ENCODE measurements at places on chromosomes 7 and 10.

DNA sequence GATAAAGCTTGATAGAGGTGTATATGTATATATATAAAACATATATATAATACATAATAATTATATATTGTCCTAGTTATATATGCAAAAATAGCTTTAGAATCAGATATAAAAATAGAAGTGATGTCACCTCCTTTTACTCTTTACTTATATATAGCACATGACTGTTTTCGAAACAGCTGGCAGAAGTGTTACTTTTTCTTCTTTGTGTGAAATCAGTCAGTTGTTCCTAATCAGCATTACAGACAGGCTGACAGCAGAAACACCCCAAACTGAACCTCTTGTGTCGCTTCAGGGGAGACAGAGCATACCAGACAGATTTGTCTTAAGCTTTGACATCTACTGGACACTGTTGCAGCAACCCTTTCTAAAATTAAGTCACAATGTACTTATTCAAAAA, 684.9 kb upstream of the CELF2 start:
- no peak for DNase-seq

DNA sequence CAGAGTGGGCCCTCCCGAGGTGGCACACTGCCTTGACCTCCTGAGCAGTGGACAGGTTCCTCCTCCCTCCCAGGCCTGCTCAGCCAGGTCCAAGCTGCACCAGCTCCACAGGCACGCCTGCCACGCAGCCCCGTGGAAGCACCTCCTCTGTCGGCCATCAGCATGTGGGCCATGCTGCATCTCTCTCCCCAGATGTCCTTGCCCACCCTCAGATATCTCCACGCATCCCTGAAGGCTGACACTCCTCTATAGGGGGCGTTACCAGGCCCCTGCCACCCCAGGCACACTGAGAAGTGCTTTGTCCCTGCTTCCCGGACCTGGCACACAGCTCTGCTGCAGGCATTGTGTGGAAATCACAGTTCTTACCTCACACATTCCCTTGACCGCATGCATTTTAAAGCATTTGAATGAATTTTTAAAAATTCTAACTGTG, 598.5 kb downstream of the SDK1 start:
- peak; percentile 66 for DNase-seq

DNA sequence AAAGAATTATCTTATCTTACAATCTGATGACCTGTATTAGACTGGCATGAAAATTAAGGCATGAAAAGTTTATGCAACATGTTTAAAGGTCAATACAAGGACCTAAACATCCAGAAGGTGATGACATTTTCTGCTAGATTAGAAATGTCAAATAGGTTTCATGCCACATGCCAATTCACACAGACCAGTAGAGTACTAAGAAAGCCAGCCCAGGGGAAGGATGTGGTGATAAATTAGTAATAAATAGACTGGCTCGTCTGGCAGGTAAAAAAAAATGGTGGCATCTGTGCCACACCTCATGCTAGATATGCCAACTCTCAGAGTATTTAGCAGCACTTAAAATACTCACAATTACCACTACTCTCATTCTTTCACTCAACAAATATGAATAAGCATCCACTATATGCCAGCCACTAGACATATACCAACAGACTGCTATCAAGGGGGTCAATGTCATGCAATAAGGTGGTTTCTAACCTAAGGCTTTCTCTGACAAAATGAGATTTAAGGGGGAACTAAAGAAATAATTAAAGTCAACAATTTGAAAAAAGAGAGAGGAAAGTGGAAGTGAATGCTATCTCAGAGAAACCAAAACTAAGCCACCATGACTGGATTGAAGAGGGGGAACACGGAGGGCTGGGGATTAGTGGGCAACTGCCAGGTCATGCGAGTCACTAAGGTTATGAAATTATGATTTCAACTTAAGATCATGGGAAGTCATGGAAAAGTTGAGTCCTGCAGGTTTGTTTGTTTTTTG, 83.5 kb downstream of the SGMS1 start:
- DNase-seq: no peak

- DNase-seq: no peak
These were observed 66.5 kb upstream of the TNS3 start for GRCh38 chr7:47648275-47648925.

DNA sequence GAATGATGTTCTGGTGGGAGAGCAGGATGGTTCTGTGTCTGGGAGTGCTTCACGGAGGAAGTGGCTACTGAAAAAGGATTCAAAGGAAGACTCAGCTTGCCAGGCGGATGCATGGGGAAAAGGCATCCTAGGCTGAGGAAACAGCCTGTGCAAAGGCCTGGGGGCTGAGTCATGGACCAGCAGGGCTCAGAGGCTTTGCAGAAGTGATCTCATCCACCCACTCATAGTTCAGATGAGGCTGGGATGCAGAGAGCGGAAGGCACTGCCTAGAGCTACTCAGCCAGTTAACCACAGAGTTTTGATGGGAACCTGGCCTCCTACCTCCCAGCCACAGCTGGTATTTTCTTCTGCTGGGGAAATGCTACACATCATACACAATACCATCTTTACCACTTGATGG, 15.8 kb upstream of the ADAMTS14 start:
- DNase-seq: peak; percentile 45

DNA sequence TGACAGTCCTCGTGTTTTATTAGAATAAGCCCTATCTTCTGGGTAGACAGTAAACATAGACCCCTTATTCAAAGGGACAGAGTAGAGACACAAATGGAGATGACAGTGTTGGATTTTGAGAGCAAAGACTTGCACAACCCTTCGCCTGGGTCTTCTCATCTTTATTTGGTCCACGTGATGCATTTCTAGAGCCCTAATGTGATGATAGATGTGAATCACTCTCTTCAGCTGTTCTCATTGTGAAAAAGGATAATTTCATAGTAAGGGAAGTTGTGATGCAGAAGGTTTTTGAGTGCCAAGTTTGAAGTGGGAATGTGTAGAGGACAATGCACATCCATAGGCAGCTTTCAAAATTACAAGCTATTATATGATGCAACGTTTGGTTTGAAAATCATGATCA, 86.3 kb downstream of the CREB5 start:
- no peak for DNase-seq

DNA sequence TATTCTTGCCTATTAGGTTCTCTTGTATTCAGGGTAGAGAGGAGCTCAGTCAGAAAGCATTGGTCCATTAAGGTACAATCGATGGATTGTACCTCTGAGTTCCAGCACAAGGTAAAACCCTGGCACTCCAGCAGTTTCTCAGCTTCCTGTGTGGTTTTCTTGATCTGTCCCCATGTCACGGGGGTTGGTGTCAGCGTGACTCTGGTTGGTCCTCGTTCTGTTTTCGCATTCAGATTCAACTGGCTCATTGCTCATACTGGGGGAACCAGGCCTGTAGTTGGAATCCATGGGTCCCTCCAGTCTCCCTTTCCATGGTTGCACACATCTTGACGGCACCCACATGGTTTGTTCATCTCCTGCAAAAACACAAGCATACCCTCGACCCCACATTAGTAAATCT, 32.7 kb upstream of the RASGEF1A start:
- no peak for DNase-seq

- no peak for DNase-seq
These were observed 18.5 kb upstream of the MLXIPL start for GRCh38 chr7:73642834-73643233.

GRCh38 chr10:69813632-69814031, 11.9 kb downstream of the COL13A1 start:
- DNase-seq: no peak

GRCh38 chr7:142868188-142868985, 13.5 kb downstream of the EPHB6 start:
- DNase-seq: no peak

GRCh38 chr10:132946311-132946710, 3.9 kb upstream of the CFAP46 start:
- DNase-seq: no peak

GRCh38 chr10:95266674-95267095, 24.1 kb downstream of the PDLIM1 start:
- DNase-seq: peak; percentile 99

GRCh38 chr10:88076027-88076880, 212.8 kb downstream of the PTEN start:
- DNase-seq: no peak

- DNase-seq: no peak
These were observed 1.2 kb downstream of the YWHAG start for GRCh38 chr7:76357475-76358010.

DNA sequence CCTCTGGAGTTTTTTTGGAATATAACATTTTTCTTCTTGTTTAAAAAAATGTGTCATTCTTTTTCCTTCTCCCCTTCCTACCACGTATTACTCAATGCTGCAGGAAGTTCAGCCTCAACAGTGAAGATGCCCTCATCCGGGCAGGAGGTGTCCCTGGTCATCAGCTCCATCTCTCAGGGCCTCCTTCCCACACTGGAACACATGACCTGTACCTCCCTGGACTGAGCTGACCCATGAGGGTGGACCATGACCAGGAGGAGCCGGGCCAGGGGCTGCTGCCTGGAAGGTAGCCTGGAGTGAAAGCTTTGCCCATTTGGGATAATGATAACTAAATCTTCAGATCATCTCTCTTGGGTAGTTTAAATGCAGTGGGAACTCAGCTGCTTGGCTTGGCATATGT, 316.5 kb upstream of the ZMIZ1 start:
- no peak for DNase-seq

GRCh38 chr7:28155019-28155660, 25.5 kb downstream of the JAZF1 start:
- DNase-seq: no peak

- no peak for DNase-seq
These were observed 121.9 kb downstream of the PTPN20 start for GRCh38 chr10:47033081-47033480.

DNA sequence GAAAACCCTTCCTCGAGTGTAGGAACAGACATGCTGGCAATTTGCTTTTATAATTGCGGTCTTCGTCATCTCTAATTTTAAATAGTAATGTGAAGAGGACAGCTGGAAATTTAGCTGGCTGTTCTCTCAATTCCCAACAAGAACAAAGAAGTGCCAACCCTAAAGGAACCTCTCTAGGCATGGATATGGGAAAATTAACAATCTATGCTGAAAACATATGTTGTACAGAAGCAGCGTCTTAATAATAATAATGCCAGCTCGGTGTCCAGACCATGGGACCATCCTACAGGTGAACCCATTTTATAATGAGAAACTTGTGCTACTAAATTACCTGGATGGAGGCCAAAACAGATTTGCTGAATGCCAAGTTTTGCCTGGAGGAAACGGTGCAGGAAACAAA, 641.4 kb upstream of the MGMT start:
- no peak for DNase-seq

- no peak for DNase-seq
These were observed 90.5 kb downstream of the CDC14C start for GRCh38 chr7:49014870-49015269.

DNA sequence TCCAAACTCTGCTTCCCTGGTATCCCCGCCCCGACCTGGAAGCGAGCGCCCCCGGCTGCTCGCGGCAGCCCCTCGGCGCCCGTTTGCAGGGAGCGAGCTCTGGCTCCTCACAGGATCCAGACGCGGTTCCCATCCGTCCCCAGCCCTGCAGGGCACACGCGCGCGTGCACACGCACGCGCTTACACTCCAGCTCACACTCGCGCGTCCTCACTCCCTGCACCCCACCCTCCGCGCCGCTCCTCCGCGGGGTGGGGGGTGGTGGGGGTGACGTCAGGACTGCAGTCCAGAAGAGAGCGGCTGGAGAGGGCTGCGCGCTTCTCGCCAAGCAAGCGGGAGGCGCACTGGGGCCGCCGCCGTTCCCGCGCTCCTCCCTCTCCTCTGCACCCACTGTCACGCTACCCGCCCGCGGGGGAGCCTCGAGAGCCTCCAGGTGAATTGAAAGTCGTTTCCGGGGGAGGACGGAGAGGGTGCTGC, 255.6 kb downstream of the OTUD1 start:
- DNase-seq: peak; percentile 63

- no peak for DNase-seq
These were observed 86.3 kb downstream of the OAT start for GRCh38 chr10:124332426-124332825.

GRCh38 chr7:157918326-157919080, 581.7 kb downstream of the DNAJB6 start:
- no peak for DNase-seq

DNA sequence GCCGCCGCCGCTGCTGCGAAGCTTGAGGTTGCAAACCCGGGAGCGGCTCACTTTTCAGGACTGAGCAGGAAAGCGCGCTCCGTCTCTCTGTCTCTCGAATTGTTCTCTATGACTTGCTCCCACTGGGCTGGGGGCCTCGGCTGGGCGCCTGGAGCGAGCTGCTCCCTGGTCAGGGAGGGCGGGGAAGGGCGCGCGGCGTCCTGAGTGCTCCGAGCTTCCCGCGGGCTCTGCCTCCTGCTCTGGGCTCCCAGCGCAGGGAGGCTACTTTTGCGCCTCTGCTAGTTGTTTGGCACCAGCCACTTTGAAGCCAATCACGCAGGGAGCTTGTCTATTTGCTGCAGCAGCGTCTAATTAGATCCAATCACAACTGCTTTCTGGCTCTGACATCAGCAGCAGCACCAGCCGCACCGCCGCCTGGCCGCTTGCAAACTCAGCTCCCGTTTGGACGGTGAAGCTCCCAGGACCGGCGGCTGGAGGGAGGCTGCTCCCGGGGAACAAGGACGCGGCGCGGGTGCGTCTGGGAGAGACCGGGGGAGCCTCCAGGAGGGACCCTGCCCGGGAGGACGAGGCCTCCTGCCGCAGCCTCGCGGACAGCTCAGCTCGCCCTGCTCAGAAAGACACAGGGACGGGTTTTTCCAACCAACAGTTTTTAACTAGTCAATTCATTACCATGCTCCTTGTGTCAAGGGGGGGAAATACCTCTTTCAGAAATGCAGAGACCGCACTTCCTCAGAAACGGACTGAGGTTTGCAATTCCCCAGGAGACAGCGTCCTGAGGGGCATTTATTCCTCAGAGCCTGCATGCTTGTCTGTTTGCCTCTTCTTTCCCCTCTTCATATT, at the start of gene ADARB2:
ADARB2 (minus strand) TSS at position 304 of the 840 bp plus-strand sequence.
- peak; percentile 95 for DNase-seq

GRCh38 chr7:22361795-22362194, 4.8 kb upstream of the RAPGEF5 start:
- no peak for DNase-seq

DNA sequence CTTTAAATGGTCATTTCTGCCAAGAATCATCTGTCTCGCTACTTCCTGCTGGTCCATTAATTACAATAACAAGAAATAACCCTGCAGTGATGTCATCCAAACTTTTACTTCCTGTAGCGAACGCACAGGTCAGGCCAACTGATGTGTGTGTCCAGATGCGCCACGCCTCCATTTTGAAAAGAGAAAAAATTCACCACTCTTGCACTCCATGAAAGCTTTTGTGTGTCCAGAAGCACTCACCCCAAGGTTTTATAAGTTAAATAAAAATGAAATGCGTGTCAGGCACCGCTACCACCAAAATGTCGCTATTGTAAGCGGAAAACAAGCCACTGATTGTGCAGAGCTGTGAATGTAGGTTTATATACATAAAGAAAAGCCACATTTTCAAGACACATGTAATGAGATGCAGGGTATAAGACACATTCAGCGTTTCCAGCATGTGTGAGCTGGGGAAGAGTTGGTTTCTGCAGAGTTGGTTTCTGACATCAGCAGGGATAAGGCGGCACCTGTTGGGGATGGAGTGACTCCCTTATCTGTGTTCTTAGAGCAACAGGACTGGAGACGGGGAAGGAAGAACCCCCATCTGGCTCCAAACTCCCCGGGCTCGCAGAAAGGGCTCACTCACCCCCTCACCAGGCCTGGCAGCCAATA, 83.3 kb downstream of the CTBP2 start:
- DNase-seq: no peak

GRCh38 chr7:2353113-2353935, 1.3 kb upstream of the EIF3B start:
- no peak for DNase-seq

GRCh38 chr7:130393101-130393561, 12.8 kb downstream of the CPA1 start:
- no peak for DNase-seq

- no peak for DNase-seq
These were observed 76.0 kb upstream of the ARMC3 start for GRCh38 chr10:22851865-22852239.

- peak; percentile 68 for DNase-seq
These were observed 19.6 kb upstream of the ZNF488 start for GRCh38 chr10:47403446-47404318.
